ENCODE measurements at places on chromosomes 16 and 17. TPM values are rescaled to one million over a fixed set of nuclear protein-coding genes. Genes with fewer than 3 reads are reported as not detected.

The MYH1 gene
- total RNA-seq: not detected

The ANKRD40CL gene
- not detected for total RNA-seq

The DOC2B gene
- total RNA-seq: 0.32 TPM

The SLFN13 gene
- 0.22 TPM for total RNA-seq

The KRT33A gene
- not detected for total RNA-seq

The SLC47A1 gene
- total RNA-seq: 10.2 TPM

The TLCD3B gene
- total RNA-seq: 0.11 TPM

The PYCARD gene
- total RNA-seq: 43.9 TPM

The CA4 gene
- not detected for total RNA-seq

The RNF135 gene
- total RNA-seq: 9.8 TPM

The HOXB5 gene
- not detected for total RNA-seq

The TEDC2 gene
- total RNA-seq: 1.8 TPM

The FZD2 gene
- total RNA-seq: 0.91 TPM

The CBX2 gene
- total RNA-seq: 0.22 TPM

The BAIAP3 gene
- total RNA-seq: 0.11 TPM
